Uterine smooth muscle cell (primary cell): ENCODE measurements at places on chromosomes 11 and 22. TPM values are rescaled to one million over a fixed set of nuclear protein-coding genes. Genes with fewer than 3 reads are reported as not detected.

The SUSD2 gene
- total RNA-seq: 1.9 and 8.6 TPM in 2 replicates

The GGTLC2 gene
- not detected in 2 replicates for total RNA-seq

The TOM1 gene
- total RNA-seq: 29.4 and 43.2 TPM in 2 replicates

The ZP1 gene
- total RNA-seq: 0.12 TPM in 1 of 2 replicates, not detected in the other

The SRSF8 gene
- 10.6 and 13.6 TPM in 2 replicates for total RNA-seq

The POU2AF1 gene
- not detected in 2 replicates for total RNA-seq

The PLAAT4 gene
- total RNA-seq: 4.2 and 9.9 TPM in 2 replicates

The RASL10A gene
- not detected in 2 replicates for total RNA-seq

The LRRC10B gene
- 0.22 TPM in 1 of 2 replicates, not detected in the other for total RNA-seq
